PC-9 (cell line): ENCODE measurements at places on chromosomes 6 and 20. TPM values are rescaled to one million over a fixed set of nuclear protein-coding genes. Genes with fewer than 3 reads are reported as not detected.
A peak's percentile ranks its signal among the peaks of the same experiment; 100 is the strongest.

DNA sequence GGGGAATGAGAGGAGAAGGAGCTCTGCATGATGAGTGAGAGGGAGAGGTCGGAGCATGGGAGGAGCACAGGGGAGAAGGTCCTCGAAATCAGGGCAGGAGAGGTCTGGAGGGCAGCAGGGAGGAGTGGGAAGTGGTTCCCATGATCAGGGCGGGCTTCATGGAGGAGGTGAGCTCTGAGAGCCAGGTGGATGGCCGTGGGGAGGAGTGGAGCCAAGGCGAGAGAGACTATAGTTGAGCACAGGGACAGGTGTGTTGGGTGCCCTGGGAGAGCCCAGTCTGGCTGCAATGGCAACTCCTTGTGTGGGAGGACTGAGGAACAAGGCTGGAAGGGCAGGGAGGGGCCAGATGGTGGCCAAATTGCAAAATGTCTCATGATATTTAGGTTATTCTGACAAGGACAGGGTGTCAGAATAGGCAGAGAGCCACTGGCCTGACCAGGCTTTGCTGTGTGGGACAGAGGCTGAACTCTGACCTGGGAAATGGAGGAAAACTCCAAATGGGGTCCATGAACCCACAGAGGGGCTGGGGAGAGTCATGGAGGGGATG is 21.4 kb downstream of the TTBK1 start:
- no peak for DNase-seq

The OR12D3 gene
- total RNA-seq = not detected in 2 replicates

The GRM1 gene
- 0.26 TPM in 1 of 2 replicates, not detected in the other for total RNA-seq

- DNase-seq = no peak
Measured at GRCh38 chr6:142381845-142382378, 80.1 kb downstream of the ADGRG6 start.

- no peak for DNase-seq
Measured at GRCh38 chr20:4894409-4894808, 106.9 kb downstream of the SLC23A2 start.

GRCh38 chr20:37990571-37991151 is 42.6 kb downstream of the TTI1 start:
- DNase-seq = peak; percentile 80

The PNLDC1 gene
- total RNA-seq = 0.20 TPM in 1 of 2 replicates, not detected in the other

GRCh38 chr6:6712449-6713403 is 124.2 kb downstream of the LY86 start:
- DNase-seq = peak; percentile 96

GRCh38 chr6:81640891-81641290 is 111.6 kb downstream of the TENT5A start:
- no peak for DNase-seq

GRCh38 chr6:11876934-11877433 is 98.4 kb upstream of the ADTRP start:
- no peak for DNase-seq
